Stimulated activated CD4-positive, alpha-beta T cell treated with anti-CD3 and anti-CD28 coated beads, Interleukin-1b, Interleukin-23, amount 100 ng/mL, for 1 hour (primary cell): ENCODE measurements at places on chromosomes 1 and 21.
A peak's percentile ranks its signal among the peaks of the same experiment; 100 is the strongest.

DNA sequence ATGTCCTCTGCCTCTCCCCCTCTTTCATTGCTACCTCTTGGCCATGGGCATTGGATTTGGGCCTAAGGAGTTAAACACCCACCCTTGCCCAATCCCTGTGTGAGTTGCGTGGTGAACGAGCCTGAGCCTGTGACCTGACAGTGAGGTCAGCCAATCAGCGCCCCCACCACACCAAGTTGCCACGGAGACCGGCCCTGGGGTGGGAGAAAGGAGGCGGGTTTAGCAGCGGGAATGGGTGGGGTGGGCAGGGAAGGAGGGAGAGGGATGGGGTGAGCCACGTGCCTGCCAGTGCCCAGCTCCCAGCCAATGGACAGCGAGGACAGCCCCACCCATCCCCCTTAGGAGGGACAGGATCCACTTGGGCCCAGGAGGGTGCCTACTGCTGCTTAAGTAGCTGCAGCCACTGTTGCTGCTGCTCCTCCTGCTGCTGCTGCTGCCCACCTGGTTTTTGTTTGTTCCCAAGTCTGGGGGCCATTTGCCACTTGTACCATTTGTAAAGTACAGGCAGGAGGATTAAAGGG lies 9.5 kb downstream of the ZBTB7B start:
- DNase-seq: no peak

DNA sequence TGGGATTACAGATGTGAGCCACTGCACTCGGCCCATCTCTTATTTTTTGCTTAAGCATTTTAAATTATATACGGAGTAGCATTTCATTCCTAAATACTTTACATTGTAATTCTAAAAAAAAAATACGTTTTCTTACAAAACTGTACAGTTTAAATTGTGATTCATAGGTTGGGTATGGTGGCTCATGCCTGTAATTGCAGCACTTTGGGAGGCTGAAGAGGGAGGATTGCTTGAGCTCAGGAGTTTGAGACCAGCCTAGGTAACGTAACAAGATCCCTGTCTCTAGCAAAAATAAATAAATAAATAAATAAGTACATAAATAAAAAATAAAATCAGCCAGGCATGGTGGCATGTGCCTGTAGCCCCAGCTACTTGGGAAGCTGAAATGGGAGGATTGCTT lies 24.6 kb downstream of the TBCE start:
- no peak for DNase-seq

DNA sequence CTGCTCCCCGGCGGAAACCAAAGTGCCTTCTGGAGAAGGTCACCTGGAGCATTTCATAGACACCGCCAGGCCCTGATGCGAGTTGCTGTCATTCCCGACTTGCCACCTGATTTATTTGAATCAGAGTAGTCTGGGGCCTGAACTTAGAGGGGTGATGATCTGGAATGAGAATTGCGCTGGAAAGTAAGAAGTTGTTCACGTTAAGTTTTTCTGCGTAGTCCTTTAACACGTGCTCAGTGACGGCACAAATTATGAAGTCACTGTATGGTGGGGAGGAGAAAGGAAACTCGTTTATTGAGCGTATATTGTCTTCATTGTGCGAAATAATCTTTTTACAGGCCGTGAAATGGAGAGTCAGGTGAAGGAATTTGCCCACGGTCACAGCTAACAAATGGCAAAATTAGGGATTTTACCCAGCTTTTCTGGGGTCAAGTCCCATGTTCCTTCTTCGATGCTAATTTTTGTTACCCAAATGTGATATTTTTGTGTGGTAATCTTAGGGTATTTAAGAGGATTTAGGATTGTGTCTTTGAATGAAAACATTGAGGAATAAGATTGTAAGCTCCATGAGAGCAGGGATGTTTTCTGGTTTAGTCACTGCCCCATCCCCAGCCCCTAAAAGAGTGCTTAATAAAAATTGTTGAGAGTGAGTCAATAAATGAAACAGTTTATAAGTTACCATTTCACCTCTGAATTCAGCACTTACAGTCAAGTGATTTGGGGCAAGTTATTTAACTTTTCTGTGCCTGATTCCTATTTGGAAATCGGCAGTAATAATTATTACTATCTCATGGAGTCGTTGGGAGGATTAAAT lies 46.4 kb upstream of the NBL1 start:
- DNase-seq: peak; percentile 27

DNA sequence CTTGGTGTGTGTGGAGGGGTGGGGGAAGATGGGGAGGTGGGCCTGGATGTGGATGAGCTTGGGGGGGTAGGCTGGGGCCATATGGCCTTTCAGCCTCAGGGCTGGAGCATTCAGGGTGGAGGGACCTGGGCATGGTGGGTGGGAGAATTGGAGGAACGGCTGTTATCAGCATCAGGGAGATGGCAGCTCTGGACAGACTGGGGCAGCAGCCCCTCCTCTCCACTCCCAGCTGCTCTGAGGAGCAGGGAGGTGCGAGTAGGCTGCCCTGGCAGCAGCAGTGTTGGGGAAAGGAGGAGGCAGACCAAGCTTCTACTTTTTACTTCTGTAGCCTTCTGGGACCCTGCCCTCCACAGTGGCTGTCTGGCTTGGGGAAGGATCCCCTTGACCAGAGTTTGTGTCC lies 10.2 kb downstream of the PPFIA4 start:
- DNase-seq: no peak

- no peak for DNase-seq
Observed at GRCh38 chr1:188043536-188044245, 1214.9 kb downstream of the PLA2G4A start.

DNA sequence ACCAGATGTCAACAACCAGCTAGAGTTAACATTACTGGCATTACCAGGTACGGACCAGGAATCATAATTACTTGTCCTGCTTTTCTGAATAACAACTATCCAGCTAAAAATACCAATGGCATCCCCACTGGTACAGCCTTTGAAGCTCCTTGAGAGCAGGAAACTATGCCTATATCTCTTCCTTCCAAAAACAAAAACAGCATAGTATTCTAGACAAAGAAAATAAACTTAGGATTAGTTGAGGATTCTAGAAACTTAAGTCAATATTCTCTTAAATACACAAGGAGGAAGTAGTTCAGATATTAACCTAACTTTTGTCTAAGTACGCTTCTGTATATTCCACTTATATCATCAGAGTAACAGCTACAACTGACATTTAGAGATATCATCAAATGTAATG lies 3.0 kb downstream of the FUBP1 start:
- no peak for DNase-seq

DNA sequence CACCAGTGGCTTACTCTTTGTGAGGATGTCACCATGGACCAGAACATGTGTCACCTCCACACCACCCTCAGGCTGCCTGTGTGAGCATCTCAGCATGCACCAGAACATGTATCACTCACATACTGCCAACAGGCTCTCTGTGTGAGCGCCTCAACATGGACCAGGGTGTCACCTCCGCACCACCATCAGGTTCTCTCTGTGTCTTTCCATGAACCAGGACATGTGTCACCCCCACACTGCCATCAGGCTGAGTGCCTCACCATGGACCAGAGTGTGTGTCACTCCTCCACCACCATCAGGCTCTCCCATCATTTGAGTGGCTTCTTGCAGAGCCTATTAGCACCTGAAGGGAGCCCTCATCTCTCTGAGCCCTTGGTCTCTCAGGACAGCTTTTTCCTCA lies 125.2 kb downstream of the ZNF648 start:
- no peak for DNase-seq

DNA sequence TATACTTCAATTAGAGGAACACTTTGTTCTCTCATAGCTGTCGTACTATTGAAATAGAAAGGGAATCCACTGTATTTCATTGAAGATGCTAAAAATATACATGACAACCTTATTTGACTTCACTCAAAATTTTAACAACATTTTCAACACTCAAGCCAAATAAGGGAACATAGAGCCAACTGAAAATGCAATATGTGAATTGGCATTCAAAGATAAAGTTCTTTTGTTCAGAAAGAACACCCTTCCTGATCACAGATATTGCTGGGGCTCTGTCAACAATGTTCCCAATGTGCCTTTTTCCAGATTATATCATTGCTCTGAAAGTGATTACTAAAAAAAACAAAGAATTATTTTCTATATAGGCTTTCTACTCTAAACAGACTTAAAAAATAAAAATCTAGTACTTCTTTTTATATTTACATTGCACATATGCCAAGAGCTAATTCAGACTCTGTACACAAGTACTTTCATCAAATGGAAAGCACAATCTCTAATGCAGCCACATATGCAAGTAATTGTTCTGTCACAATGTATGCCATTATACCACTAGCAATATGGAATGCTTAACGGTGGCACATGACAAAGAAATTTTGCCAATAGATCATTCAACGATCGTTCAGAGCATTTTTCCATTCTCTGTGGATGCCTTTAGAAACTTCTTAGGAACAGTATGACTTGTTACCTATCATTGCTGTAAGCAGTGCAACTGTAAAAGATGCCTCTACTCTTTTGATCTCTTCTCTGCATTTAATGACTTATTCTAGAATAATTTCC lies 171.0 kb downstream of the EIF4G3 start:
- DNase-seq: no peak

- DNase-seq: peak; percentile 52
Observed at GRCh38 chr1:2381741-2382620, 9.4 kb downstream of the MORN1 start.

DNA sequence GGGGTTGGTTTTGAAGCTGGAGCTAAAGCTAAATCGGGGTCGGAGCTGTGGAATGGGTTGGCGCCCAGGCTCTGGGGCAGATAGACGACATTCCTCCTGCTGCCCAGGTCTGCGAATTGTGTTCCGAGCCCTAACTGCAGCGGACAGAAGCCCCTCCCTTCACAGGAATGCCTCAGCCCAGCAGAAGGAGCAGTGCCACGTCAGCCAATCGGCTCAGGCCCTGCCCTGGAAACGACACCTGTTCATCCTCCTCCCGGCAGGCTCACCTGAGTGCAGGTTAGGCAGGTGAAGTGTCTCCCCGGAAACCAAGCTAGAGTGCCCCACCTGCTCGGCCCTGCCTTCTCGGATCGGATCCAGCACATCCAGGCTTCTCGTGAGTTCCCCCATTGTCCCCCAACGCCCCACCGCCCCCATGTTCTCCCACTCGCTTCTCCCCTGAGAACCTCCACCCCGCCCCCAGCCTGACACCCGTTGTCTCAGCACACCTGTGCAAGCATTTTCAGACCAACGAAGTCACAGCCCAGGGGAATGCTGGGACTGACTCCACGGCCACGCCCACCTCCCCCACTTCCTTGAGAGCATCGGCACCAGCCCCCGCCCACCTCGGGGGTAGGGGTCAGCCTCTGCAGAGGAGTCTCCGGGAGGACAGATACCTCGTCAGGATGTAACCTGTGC lies 775 bp downstream of the TMEM125 start:
- no peak for DNase-seq

DNA sequence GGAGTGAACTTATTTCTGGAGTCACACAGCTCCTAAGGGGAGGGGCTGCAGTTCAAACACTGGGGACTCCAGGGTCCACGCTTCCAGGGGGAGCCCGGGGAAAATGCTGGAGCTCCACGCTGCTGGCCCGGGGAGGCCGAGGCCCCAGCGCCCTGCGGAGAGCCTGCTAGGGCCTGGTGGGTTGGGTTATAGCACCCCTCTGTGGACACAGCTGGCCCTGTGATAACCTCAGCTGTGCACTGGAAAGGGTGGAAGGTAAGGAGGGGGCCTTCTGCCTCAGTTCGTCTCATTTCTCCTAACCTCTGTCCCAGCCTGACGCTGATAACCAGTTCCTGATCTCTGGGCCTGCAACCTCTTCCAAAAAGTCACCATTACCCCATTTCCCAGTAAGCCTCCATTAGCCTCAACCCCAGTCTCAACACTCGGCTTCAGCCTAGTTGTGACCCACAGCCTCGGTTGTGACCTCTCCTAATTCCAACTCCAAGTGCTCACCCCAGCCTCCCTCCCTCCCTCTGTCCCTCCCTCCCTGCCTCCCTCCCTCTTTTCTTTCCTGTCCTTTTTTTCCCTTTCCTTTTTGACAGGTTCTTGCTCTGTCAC lies 7.1 kb downstream of the NBL1 start:
- no peak for DNase-seq

DNA sequence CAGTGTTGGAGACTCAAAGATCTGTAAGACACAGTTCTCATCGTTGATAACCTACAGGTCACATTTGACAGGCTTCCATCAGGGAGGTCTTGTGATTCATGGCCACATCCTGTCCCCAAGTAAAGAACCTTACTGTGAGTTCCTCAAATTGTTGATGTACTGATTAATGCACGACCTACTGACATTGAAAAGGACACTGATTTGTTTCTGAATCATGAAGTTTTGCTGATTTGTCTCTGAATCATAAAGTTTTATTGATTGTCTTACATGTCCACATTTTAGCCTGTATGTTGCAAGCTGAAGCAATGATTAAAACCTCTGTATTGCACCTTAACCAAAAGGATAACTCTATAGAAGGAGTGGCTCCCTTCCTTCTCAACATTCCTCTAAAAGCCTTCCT lies 476.3 kb upstream of the RUNX1 start:
- no peak for DNase-seq

- no peak for DNase-seq
Observed at GRCh38 chr1:26608895-26609294, 79.3 kb downstream of the RPS6KA1 start.
